ENCODE measurements at places on chromosomes 7 and 10.

- H3K27me3 ChIP-seq: no peaks in the 10 kb centered on the region
- no peaks in the 10 kb centered on the region for H3K36me3 ChIP-seq
- peaks cover 8% of the 10 kb centered on the region for H3K4me1 ChIP-seq
- H3K4me3 ChIP-seq: no peak overlapping the region
Measured at GRCh38 chr10:119090968-119091367, 10.4 kb upstream of the EIF3A start.

- peaks cover 20% of the 10 kb centered on the region for H3K4me1 ChIP-seq
- no peaks in the 10 kb centered on the region for H3K36me3 ChIP-seq
- no peak for DNase-seq
- H3K4me3 ChIP-seq: no peak overlapping the region
Measured at GRCh38 chr7:108136191-108136688, 6.1 kb upstream of the LAMB4 start.

DNA sequence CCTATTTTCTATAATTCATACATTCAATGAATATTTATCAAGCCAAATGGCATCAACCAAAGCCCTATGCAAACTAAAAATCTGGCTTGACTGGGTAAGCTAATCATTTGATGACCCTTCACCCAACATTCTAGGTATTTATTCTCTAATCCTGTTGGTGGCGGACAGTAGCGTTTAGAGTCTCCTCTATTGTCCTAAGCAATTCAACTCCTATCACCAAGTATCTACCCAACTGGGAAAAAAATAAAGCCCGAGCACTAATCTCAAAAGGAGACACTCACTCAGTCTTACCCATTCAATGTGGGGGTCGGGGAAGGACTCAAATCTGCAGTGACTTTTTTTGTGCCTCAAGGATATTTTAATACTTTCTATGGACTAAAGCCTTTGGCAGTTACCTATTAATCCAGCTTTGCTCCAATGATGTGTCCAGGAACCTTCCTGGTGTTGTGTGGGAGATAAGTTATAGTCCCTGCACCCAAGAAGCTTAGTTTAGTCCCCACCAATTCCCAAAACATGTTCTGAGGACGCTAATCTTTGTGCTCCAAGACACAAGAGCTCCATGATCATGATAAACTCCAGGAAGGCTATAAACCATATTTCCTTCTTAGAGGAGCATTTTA is 30.6 kb downstream of the DNMBP start:
- no peaks in the 10 kb centered on the region for H3K27me3 ChIP-seq
- peaks cover 87% of the 10 kb centered on the region for H3K4me1 ChIP-seq
- no peak overlapping the region for H3K4me3 ChIP-seq

DNA sequence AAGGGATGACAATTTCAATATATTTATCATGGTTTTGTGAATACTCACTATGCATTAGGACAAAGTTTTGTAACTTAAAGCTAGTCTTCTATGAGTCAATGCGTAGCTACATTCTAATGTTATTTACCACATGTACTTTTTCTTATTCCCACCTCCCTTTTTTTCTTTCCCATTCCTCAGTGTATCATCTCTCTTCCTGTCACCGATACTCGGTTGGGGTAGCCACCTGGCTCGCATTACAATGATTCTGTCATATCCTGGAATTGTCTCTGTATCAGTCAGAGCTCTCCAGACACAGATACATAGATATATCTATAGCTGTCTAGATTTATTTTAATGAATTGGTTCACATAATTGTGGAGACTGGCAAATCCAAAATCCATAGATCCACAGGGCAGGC is 9.8 kb upstream of the RALA start:
- H3K27me3 ChIP-seq: no peaks in the 10 kb centered on the region
- no peaks in the 10 kb centered on the region for H3K4me1 ChIP-seq
- no peaks in the 10 kb centered on the region for H3K36me3 ChIP-seq
- no peak overlapping the region for H3K4me3 ChIP-seq
- DNase-seq: no peak

DNA sequence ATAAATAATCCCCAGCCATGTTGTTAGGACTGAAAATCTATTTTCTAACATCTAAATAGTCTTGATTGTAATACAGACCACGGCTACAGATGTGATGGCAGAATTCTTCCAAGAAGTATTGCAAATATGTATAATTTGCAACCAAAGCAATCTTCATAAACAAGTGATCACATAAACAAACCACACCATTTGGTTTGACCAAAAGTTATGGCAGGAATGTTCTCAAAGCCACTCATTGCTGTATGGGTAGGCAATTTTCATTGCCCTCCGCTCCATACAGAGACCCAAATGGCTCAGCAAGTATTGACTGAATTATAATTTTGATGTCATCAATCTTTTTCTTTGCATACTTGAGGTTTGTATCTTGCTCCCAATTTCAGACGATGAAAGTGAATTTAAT is 19.0 kb upstream of the RHOBTB1 start:
- H3K36me3 ChIP-seq: no peaks in the 10 kb centered on the region
- no peak for DNase-seq
- H3K4me1 ChIP-seq: no peaks in the 10 kb centered on the region
- H3K27ac ChIP-seq: no peak overlapping the region
- no peak overlapping the region for H3K4me3 ChIP-seq
- H3K27me3 ChIP-seq: no peaks in the 10 kb centered on the region

GRCh38 chr10:88915781-88916180 is 35.7 kb downstream of the STAMBPL1 start:
- H3K36me3 ChIP-seq: no peaks in the 10 kb centered on the region
- H3K27me3 ChIP-seq: no peaks in the 10 kb centered on the region
- H3K27ac ChIP-seq: no peak overlapping the region
- DNase-seq: no peak
- H3K4me3 ChIP-seq: no peak overlapping the region
- H3K4me1 ChIP-seq: peaks cover 13% of the 10 kb centered on the region

DNA sequence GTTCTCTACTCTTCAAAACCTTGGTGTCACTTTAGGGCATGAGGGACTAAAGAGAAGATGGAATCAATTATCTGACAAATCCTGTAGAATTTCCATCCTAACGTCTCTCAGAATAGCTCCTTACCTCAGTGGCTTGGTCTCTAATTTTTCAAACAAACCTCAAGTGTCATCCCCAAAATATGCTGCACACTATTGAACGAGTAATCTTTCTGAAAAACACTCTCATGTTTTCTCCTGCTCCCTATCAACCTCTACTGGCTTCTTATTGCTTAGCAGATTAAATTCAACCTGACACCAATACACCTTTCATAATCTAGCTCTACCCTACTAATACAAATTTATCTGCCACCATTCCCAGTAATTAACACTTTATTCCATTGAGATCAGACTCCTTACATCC is 8.5 kb downstream of the CNOT4 start:
- no peaks in the 10 kb centered on the region for H3K27me3 ChIP-seq
- no peaks in the 10 kb centered on the region for H3K4me1 ChIP-seq
- no peak overlapping the region for H3K4me3 ChIP-seq
- H3K27ac ChIP-seq: no peak overlapping the region

GRCh38 chr7:27030393-27031050 is 65.3 kb downstream of the HOXA1 start:
- no peaks in the 10 kb centered on the region for H3K27me3 ChIP-seq
- no peaks in the 10 kb centered on the region for H3K36me3 ChIP-seq
- H3K4me1 ChIP-seq: peaks cover 14% of the 10 kb centered on the region

- no peak overlapping the region for H3K27ac ChIP-seq
- H3K4me1 ChIP-seq: no peaks in the 10 kb centered on the region
- peaks cover 24% of the 10 kb centered on the region for H3K36me3 ChIP-seq
- H3K27me3 ChIP-seq: no peaks in the 10 kb centered on the region
Measured at GRCh38 chr7:135192914-135193536, 18.3 kb downstream of the WDR91 start.

DNA sequence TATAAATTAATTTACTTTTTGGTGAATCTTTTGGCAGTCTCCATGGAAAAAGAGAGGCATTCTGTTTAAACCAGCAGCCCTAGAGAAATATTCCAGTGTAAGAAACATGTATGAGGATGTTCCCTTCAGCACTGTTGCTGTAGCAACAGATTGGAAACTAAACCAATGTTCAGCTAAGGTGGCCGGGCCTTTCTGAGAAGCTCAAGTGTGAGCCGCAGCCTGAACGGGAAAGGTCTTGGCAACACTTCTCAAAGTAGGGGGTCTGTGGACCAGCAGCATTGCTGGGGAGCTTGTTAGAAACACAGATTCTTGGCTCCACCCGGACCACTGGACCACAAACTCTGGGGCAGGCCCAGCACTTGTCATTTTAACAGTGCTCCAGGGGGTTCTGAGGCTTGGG is 36.2 kb downstream of the RAMP3 start:
- H3K27me3 ChIP-seq: no peaks in the 10 kb centered on the region
- H3K36me3 ChIP-seq: no peaks in the 10 kb centered on the region
- no peak overlapping the region for H3K27ac ChIP-seq
- no peak for DNase-seq
- no peak overlapping the region for H3K4me3 ChIP-seq

DNA sequence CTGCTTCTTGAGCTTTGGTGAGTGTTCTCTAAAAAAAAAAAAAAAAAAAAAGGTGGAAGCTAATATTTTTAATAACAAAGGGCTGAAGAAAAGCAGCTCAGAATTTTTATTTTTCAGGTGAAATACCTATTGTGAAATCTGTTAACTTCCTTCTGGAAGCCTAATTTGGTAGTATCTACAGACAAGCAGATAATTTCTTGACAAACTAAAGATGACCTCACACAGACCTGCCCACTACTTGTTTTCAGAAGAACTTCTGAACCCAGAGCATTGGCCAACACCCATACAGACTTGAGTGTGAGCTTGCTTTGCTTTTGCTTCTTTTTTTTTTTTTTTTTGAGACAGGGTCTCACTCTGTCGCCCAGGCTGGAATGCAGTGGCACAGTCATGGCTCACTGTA is 31.2 kb downstream of the LRRC4 start:
- DNase-seq: no peak
- no peak overlapping the region for H3K4me3 ChIP-seq
- H3K4me1 ChIP-seq: peaks cover 10% of the 10 kb centered on the region
- no peaks in the 10 kb centered on the region for H3K36me3 ChIP-seq
- H3K27me3 ChIP-seq: no peaks in the 10 kb centered on the region
- H3K27ac ChIP-seq: no peak overlapping the region

GRCh38 chr7:75654855-75655254 is 83.9 kb downstream of the HIP1 start:
- DNase-seq: no peak
- H3K4me1 ChIP-seq: no peaks in the 10 kb centered on the region
- H3K27ac ChIP-seq: no peak overlapping the region
- H3K4me3 ChIP-seq: no peak overlapping the region

DNA sequence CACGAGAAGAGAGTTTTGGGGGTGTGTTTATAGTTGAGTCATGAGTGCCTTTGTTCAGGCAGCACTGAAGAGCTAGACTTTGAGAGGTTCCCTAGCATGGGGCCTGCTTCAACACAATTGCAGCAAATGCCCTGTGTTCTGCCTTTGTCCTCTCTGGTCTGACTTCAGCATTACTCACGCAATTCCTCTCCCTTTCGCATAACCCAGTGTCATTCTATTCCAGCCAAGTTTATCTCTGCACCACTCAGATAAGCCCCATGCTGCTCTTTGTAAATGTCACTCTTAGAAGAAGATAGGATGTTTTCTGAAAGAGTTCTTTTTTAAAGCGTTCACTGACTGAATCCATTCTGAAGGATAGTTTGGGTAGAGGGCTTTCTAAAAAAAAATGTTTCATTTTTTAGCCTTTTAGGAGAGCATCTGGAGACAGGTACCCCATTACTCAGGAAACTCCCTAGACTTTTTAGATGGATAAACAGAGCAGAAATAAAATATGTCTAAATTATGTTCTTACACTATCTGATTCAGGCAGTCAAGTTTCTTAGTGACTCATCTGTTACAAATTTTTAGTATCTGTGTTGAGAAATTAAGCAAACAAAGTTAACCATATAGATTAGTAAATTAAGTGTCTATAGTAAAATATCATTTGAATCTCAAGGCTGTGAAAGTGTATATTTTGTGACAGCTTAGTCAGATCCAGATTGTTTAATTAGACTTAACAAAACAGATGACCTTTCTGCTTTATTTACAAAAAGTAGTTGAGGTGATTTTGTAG is 318.5 kb downstream of the GPR158 start:
- no peak overlapping the region for H3K4me3 ChIP-seq
- H3K27ac ChIP-seq: no peak overlapping the region
- no peaks in the 10 kb centered on the region for H3K4me1 ChIP-seq
- H3K36me3 ChIP-seq: no peaks in the 10 kb centered on the region
- no peak for DNase-seq
- no peaks in the 10 kb centered on the region for H3K27me3 ChIP-seq

GRCh38 chr7:145902123-145902522 is 214.5 kb upstream of the CNTNAP2 start:
- no peaks in the 10 kb centered on the region for H3K27me3 ChIP-seq
- DNase-seq: no peak
- no peak overlapping the region for H3K27ac ChIP-seq
- H3K4me3 ChIP-seq: no peak overlapping the region

- no peak for DNase-seq
- no peaks in the 10 kb centered on the region for H3K27me3 ChIP-seq
- no peak overlapping the region for H3K4me3 ChIP-seq
- H3K4me1 ChIP-seq: peaks cover 6% of the 10 kb centered on the region
- H3K36me3 ChIP-seq: no peaks in the 10 kb centered on the region
- no peak overlapping the region for H3K27ac ChIP-seq
Measured at GRCh38 chr7:106022193-106022821, 59.2 kb downstream of the CDHR3 start.

DNA sequence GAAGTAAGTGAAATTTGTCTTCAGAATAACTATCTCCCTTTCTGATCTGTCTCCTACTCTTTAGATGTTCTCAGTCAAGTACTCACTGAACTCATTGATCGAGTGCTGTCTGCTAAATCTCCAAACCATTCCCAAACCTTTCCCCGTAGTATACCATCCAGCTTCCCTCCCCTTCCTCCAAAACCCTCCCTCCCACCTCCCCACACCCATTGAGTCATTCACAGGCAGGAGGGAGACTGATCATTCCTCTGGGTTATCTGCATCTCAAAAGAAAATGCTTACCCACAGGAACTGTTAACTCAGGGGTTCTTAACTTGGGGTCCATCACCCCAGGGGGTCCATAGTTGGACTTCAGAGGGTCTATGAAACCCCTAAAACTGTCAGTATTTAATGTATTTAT is 37.4 kb downstream of the GOT1 start:
- peaks cover 9% of the 10 kb centered on the region for H3K4me1 ChIP-seq
- H3K27me3 ChIP-seq: no peaks in the 10 kb centered on the region
- no peak overlapping the region for H3K4me3 ChIP-seq
- no peak for DNase-seq

DNA sequence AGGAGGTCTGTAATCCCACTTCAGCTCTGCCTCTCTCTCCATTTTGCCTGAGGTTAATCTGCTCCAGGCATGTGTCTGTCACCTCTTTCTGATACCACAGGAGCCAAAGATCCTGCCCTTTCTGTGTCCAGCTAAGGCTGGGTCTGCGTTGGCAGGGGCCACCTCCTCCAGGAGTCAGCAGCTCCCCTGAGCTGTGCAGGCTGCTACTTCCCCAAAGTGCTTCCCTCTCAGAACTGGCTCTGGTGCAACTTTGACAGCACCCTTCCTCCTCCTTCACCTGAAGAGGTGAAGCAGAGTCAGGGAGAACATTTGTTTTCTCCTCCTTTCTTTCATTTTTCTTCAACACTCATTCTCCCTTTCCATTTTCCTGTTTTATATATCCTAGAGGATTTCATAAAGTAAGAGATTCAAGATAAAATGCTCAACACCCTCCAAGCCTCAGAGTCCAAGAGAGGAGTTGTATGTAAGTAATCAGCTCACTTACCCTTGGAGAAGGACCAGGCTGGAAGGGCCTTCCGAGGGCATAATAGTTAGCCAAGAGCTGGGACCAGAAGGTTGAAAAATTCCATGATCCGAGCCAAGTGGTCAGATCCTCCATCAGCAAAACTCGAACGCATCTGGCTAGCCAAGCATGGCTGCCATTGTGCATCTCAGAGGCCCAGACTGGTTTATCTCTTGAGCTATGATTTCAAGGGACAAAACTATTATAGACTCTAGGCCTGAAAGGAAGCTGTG is 257.3 kb downstream of the PTEN start:
- H3K27ac ChIP-seq: no peak overlapping the region
- no peaks in the 10 kb centered on the region for H3K4me1 ChIP-seq
- H3K4me3 ChIP-seq: no peak overlapping the region
- DNase-seq: no peak

All from sigmoid colon (tissue), 7 donors.